ENCODE measurements at places on chromosomes 12 and 14.
A peak's percentile ranks its signal among the peaks of the same experiment; 100 is the strongest.

DNA sequence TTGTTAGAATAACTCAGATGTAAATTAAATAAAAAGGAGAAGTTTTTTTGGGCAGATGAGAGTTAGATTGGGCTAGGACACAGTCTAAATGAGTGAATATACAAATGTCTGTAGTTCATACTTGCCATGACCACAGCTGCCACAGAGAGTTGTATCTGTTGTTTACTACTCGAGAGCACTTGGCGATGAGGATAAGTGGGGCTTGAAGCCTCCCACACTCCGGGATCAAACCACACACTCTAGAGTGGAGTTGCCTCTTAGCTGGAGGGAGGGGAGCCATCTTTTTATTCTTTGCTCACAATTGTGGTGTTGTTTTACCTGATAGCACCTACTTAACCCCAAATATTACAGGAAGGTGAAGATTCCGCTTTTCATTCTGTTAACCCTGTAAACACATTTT, 27.5 kb downstream of the BEST3 start:
- H3K4me3 ChIP-seq: no peak overlapping the region
- DNase-seq: no peak

GRCh38 chr14:54697803-54698202, 130.9 kb downstream of the SAMD4A start:
- H3K27me3 ChIP-seq: no peaks in the 10 kb centered on the region
- peaks cover 45% of the 10 kb centered on the region for H3K4me1 ChIP-seq
- H3K27ac ChIP-seq: peak overlapping the region; percentile 66
- no peak for DNase-seq
- H3K36me3 ChIP-seq: peaks cover 6% of the 10 kb centered on the region

- H3K4me3 ChIP-seq: no peak overlapping the region
- no peak for DNase-seq
- peak overlapping the region; percentile 93 for H3K27ac ChIP-seq
- H3K36me3 ChIP-seq: peaks cover 6% of the 10 kb centered on the region
- H3K27me3 ChIP-seq: no peaks in the 10 kb centered on the region
These were observed 37.7 kb downstream of the RIN3 start for GRCh38 chr14:92551044-92551841.

GRCh38 chr14:74391479-74391878, 34.5 kb downstream of the SYNDIG1L start:
- no peak for DNase-seq
- no peaks in the 10 kb centered on the region for H3K4me1 ChIP-seq
- no peaks in the 10 kb centered on the region for H3K36me3 ChIP-seq
- H3K27me3 ChIP-seq: no peaks in the 10 kb centered on the region

- DNase-seq: no peak
- no peaks in the 10 kb centered on the region for H3K36me3 ChIP-seq
- H3K4me1 ChIP-seq: no peaks in the 10 kb centered on the region
- H3K27ac ChIP-seq: no peak overlapping the region
- no peak overlapping the region for H3K4me3 ChIP-seq
These were observed 142.8 kb downstream of the SLC8A3 start for GRCh38 chr14:70045844-70046535.

DNA sequence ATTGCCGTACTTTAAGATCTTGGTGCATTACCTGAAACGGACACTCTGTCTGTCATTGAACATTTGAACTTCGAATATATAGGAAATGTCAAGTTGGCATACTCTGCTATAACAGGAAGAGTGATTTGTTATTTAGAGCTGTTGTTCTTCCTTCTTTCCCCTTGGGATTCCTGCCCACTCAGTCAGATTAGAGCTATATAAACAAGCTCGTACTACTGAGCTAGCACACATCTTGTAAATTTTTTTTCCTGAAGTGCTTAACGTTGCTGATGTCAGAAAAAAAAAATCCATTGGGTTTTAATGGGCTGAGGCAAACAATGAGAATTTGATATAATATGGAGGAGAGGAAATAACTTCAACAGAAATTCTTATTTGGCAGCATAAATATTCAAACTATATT, 26.8 kb downstream of the RGS6 start:
- no peak overlapping the region for H3K27ac ChIP-seq
- no peaks in the 10 kb centered on the region for H3K27me3 ChIP-seq
- H3K36me3 ChIP-seq: no peaks in the 10 kb centered on the region
- H3K4me1 ChIP-seq: no peaks in the 10 kb centered on the region
- no peak overlapping the region for H3K4me3 ChIP-seq

- DNase-seq: no peak
- no peaks in the 10 kb centered on the region for H3K36me3 ChIP-seq
- H3K27ac ChIP-seq: no peak overlapping the region
- H3K4me1 ChIP-seq: no peaks in the 10 kb centered on the region
- no peaks in the 10 kb centered on the region for H3K27me3 ChIP-seq
- H3K4me3 ChIP-seq: no peak overlapping the region
These were observed 89.2 kb upstream of the FOXG1 start for GRCh38 chr14:28677381-28677780.
